ENCODE measurements at places on chromosomes 3 and 15. TPM values are rescaled to one million over a fixed set of nuclear protein-coding genes. Genes with fewer than 3 reads are reported as not detected.

- no peak for DNase-seq
- H3K4me1 ChIP-seq, result peaks cover 9% of the 10 kb centered on the region
- no peak overlapping the region for H3K27ac ChIP-seq
Measured at GRCh38 chr3:136251511-136251910, 1.4 kb downstream of the PCCB start.

- H3K4me1 ChIP-seq, result no peaks in the 10 kb centered on the region
- no peaks in the 10 kb centered on the region for H3K27me3 ChIP-seq
- H3K4me3 ChIP-seq, result no peak overlapping the region
- no peak overlapping the region for H3K27ac ChIP-seq
Measured at GRCh38 chr15:51121118-51121517, 26.4 kb upstream of the TNFAIP8L3 start.

ALPK3 gene
- 20.2 TPM for total RNA-seq

FOXL2NB gene
- not detected for total RNA-seq

CPNE4 gene
- 0.79 TPM for total RNA-seq

SNX22 gene
- 4.6 TPM for total RNA-seq

SLC27A2 gene
- 26.5 TPM for total RNA-seq

FBXW12 gene
- total RNA-seq, result not detected
